GM13976 (cell line): ENCODE measurements at places on chromosomes 13 and 19.

- no peak for DNase-seq
These were observed 23.0 kb upstream of the IRS2 start for GRCh38 chr13:109809216-109809932.

GRCh38 chr19:49104229-49104864 lies 9.8 kb upstream of the LIN7B start:
- DNase-seq: no peak

- peak; percentile 77 for DNase-seq
These were observed 43.1 kb downstream of the CYP4F22 start for GRCh38 chr19:15551293-15552004.

DNA sequence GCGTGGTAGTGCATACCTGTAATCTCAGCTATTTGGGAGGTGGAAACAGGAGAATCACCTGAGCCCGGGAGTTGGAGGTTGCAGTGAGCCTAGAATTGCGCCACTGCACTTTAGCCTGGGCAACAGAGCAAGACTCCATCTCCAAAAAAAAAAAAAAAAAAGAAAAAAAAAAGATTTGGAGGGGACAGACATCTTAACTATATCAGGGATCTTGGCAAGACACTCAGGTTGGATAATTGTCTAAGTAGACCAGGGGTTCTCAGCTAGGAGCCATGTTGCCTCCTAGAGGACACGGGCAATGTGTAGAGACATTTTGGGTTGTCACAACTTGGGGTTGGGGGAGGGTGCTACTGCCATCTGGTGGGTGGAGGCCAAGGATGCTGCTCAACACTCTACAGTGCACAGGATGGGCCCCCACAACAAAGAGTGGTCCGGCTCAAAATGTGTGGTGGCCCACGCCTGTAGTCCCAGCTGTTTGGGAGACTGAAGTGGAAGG lies 1.9 kb upstream of the ZNF580 start:
- no peak for DNase-seq

DNA sequence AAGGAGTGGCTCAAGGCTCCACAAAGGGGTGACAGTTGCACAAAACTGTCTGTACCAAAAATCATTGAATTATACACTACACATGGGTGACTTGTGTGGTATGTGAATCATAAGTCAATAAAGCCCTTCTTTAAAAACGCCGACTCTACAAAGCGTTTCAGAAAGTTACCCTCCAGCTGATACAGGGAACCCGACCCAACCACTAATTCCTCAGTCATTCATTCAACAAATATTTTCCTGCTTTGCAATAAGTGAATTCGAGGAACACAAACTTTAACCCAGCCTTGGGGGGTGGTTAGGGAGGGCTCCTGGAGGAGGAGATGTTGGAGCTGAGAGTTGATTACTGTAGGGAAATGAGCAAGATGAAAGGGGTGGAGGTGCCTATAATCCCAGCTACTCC lies 32.0 kb downstream of the LTBP4 start:
- no peak for DNase-seq

- DNase-seq: no peak
These were observed 556.8 kb upstream of the ARGLU1 start for GRCh38 chr13:107124730-107125129.
